Heart left ventricle (tissue), 16 donors: ENCODE measurements at places on chromosomes 4 and X.

DNA sequence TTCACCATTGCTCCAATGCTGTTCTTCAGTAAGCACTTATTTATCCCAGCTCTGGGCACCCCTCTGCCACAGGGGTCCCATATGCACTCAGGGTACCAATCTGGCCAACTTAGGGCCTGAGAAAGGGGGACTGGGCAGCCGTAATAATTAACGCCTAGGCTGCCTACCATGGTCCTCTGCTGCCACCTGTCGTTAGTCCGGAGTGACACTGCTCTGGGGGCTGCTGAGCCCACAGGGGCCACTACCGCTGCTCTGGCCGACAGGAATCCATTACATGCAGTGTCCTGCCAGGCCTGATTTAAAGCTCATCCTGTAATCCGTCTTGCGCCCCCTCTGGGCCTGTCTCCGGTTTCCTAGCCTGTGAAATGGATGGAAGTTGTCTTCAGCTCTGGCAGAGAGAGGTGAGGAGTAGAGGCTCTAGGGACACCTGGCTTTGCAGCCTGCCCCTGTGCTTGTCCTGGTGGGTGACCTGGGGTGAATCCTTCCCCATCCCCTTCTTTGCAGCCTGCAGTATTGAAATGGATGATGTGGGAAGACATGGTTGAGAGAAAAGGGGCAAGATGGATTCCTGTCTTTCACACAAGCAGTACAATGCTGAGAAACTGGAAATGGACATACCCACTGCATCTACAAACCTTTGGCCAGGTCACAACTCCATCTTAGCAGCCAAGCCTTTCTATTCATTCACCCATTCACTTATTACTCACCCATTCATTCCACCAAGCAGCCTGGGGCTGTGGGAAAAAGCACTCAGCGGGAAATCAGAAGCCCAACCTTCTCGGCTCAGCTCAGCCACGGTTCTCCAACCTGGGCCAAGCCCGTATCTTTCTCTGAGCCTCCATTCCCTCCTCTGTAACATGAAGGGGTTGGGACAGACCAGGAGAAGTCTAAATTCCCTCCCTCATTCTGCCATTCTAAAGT, 116.3 kb upstream of the NALF2 start:
- peak; percentile 50 for DNase-seq

GRCh38 chrX:154322890-154323289, 27.3 kb downstream of the TKTL1 start:
- no peak for DNase-seq

DNA sequence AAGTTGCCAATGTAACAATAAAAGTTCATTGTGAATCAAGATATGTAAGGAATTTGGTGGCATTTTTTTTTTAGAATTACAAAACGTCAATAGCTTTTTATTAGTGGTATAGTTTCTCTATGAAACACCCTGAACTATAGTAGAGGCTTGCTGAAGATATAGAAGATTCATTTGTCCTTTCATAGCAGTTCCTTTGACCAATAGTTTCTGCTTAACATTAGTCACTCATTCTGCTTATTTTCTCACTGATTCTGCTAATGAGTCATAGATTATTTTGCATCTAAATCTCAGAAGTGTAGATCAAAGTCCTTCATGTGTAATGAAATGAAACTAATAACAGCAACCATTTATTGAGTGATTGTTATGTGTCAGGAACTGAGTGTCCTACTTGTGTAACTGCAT, 205.0 kb upstream of the TET2 start:
- DNase-seq, result no peak

GRCh38 chrX:35023683-35024082, 81.1 kb downstream of the FAM47B start:
- no peak for DNase-seq

- DNase-seq, result no peak
These were observed 117.8 kb upstream of the SPRY1 start for GRCh38 chr4:123278755-123279154.

DNA sequence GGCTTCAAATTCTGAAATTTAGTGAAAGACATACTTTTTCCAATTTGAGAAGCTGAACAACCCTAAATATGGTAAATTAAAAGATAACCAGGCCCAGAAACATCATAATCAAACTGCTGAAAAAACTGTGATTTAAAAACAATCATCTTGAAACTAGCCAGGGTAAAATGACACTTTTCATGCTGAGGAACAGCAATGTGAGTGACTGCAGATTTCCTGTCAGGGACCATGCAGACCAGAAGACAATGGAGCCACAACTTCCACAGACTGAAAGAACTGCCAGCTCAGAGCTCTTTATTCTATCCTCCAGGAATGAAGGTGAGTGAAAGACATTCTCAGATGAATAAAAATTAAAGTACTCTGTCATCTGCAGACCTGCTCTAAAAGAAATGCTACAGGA, 73.3 kb downstream of the NAT8L start:
- DNase-seq, result no peak

DNA sequence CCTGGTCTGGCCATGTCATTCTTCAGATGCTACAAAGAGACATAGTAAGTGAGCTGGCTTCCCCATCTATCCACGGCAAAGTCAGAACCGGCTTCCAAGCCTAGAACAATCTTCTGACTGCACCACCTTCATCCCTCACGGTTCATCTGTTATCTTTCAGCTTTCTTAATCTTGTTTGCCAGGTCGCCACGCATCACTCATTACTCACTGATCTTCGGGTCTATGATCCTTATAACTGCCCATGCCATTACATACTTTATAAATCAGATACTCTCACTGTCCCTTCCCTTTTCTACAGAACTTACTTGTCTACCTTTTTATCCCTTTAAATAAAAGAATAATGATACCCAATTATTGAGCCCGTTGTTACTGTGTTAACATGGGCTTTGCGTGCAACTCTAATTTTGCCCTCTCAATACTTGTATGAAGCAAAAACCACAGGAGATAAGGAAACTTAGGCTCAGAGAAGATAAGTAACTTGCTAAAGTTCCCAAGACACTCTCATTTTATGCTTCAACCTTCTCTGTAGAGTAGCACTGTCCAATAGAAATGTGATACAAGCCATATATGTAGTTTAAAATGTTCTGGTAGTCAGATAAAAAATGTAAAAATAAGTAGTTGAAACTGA, 171.7 kb downstream of the AMELX start:
- DNase-seq, result no peak

GRCh38 chrX:136291824-136292223, 8.9 kb upstream of the ADGRG4 start:
- DNase-seq, result no peak

DNA sequence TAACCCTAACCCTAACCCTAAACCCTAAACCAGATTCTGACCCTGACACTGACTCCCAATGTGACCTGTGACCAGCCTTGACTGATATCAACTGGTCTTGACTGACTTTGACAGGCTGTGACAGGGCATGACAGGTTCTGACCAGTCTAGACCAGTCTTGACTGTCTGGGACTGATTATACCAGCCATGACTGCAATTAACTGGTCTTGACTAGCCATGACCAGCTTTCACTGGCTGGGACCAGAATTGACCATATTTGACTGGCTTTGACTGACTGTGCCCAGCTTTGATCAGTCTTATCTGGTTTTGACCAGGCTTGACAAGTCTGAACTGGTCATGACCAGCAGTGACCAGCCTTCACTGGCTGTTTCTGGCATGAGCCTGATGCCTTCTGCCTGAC, 95.5 kb downstream of the BMP15 start:
- DNase-seq, result no peak

GRCh38 chr4:161573836-161574235, 590.0 kb downstream of the FSTL5 start:
- DNase-seq, result no peak

DNA sequence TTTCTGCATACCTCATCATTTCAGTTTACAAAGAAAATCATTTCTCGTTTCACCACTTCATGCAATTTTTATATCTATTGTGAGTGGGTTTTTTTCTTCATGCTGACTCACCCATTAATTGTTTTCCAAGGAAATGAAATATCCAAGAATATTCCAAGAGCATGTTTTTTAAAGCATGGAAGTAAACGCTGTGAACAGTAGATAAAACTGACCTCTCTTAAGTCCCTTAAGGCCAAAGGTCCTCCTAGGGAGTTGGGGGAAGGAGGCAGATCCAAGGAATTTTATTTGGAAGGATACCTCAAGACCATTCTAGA, 2.6 kb upstream of the APBB2 start:
- DNase-seq, result no peak

DNA sequence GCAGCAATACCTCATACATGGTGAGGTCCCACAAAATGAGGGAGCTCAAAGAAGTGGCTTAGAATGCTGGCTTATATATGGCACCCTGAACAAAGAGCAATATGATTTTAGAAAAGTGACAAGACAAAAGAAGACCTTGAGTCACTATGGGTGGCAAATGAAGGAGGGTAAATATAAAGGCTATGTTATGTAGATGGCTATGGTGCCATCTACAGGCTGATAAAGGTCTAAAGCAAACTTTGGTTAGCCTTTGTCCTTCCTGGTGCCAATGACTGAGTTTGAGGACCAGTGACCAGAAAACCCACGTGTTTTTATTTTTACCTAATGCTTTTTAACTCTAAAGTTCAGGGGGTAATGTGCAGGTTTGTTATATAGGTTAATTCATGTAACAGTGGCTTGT, 151.8 kb downstream of the CCNG2 start:
- DNase-seq, result no peak

- no peak for DNase-seq
These were observed 106.9 kb upstream of the NDP start for GRCh38 chrX:44080083-44080482.

- DNase-seq, result no peak
These were observed 86.0 kb upstream of the GIMD1 start for GRCh38 chr4:106454581-106454980.

DNA sequence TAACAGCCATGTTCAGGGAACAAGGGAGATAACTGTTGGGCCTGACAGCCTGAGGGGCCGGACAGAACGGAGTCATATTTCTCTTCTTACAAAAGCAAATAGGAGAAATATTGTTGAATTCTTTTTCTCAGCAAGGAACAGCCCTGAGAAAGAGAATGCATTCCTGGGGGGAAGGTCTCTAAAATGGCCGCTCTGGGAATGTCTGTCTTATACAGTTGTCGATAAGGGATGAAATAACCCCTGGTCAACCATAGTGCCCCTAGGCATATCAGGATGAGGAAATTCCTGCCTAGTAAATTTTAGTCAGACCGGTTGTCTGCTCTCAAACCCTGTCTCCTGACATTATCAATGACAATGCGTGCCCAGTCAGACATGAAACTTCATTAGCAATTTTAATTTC, 1925.5 kb downstream of the PCDH7 start:
- no peak for DNase-seq

GRCh38 chr4:44086753-44087152, 361.9 kb downstream of the KCTD8 start:
- DNase-seq, result no peak

DNA sequence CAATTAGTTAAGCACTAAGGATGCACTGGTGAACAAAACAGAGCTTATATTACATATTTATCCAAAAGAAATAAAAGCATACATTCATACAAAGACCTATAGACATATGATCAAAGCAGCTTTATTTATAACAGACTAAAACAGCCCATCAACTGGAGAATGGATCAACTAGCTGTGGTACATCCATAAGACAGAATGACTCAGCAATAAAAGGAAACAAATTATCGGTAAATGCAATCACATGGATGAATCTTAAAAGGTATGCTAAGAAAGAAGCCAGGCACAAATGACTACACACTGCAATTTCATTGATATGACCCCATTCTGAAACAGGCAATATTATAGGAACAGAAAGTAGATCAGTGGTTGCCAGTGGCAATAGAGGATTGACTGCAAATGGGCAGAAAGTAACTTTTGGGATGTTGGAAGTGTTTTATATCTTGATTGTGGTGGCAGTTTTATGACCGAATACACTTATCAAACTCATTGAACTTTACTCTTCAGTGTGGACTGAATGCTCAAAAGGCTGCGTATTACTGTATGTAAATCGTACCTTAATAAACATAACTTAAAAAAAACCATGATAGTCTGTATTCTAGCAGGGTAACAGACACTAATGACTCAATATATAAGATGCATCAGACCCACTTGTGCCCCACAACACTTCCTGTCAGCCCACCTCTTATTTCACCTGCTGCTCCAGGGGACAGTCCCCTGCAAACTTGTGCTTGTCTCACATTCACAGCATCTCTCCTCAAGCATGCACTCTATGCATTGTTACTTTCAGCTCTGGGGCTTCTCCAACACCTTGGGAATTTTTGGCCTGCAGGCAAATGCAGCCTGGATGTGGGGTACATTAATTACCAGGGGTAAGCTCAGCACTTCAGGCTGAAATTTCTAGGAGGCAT, 59.1 kb downstream of the MID1IP1 start:
- DNase-seq, result no peak

DNA sequence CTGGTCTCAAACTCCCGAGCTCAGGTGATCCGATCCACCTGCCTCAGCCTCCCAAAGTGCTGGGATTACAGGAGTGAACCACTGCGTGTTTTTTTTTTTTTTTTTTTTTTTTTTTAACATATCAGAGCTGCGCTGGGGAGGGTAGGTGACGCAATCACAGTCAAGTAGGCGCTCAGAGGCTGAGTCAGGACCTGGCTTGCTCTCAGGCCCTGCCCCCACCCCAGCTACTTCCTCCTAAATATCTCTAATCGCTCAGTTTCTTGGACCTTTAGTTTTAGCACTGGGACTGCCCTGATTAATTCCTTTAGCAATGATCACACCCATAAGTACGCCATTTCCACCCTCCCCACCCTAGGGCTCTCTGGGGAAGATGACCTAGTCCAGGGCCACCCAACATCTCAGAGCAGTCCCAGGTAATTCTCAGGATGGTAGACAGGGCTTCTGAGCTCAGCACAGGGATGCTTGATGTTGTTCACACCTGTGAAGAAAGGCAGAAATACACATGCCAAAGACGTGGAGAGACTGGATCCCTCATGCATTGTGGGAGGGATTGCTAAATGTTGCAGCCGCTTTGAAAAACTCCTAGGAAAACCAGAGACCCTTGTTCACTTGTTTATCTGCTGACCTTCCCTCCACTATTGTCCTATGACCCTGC, 50.2 kb downstream of the DDX3X start:
- DNase-seq, result peak; percentile 55
